Testis (tissue), 5 donors: ENCODE measurements at places on chromosomes 16 and 17. TPM values are rescaled to one million over a fixed set of nuclear protein-coding genes. Genes with fewer than 3 reads are reported as not detected.

The KIAA0513 gene
- 18.7 TPM for total RNA-seq

The CLEC18B gene
- 42.8 TPM for total RNA-seq

DNA sequence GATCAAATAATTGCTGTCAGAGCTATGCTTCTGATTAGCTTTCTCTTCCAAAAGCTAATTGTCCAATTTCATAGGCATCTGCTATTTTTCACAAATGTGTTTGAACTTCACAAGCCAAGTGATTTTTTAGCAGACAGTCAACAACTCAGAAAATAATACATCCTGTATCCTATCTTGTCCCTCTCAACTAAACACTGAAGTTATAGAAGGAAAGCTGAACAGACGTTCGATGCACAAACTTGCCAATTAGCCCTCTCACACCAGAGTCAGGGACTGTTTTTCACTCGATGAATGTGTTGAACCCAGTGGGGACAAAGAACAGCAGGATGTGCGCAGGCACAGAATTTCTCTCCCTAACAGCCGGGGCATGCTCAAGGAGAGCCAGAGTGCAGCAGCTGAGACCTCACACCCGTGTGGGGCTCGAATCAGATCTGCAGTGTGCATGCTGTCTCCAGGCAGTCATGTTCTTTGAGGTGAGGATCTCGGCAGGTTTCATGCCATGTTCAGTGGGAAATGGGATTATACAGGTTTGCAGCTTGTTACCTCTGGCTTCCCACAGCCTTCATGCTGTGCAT, 246.7 kb upstream of the SDK2 start:
- no peaks in the 10 kb centered on the region for H3K27me3 ChIP-seq
- no peak for DNase-seq
- no peaks in the 10 kb centered on the region for H3K36me3 ChIP-seq
- no peak overlapping the region for H3K4me3 ChIP-seq
- H3K4me1 ChIP-seq, result no peaks in the 10 kb centered on the region
- no peak overlapping the region for H3K27ac ChIP-seq

DNA sequence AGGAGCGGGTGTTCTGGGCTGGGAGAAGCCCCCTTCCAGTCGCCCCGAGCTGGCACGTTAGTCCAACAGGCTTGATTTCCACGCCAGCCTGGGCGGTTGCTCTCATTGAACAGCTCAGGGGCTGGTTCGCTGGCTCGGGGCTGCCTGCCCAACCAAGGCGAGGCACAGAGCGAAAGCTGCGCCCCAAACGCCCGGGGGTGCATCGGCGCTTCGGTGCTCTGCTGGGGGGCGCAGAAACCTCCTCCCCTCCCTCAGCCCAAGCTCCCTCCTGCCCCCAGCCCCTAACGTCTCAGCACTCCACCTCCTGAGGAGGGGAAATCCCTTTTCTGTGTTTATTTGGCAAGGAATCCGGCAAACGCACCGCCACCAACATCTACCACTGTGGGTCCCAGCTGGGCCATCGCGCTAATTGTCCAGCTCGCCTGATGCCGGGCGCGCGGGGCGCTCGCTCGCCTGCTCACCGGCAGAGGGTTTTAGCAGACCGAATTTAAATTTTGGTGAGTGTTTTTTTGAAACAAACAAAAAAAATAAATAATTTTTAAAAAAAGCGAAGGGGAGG, 29.5 kb upstream of the RBFOX1 start:
- H3K27ac ChIP-seq, result no peak overlapping the region
- peak overlapping the region; percentile 43 for H3K4me3 ChIP-seq
- no peaks in the 10 kb centered on the region for H3K4me1 ChIP-seq
- peak; percentile 17 for DNase-seq
- H3K27me3 ChIP-seq, result no peaks in the 10 kb centered on the region
- H3K36me3 ChIP-seq, result no peaks in the 10 kb centered on the region

The TSNAXIP1 gene
- 31.3 TPM for total RNA-seq

The TRAP1 gene
- total RNA-seq, result 131 TPM

The HSPB9 gene
- total RNA-seq, result 6.9 TPM

- H3K36me3 ChIP-seq, result no peaks in the 10 kb centered on the region
- no peaks in the 10 kb centered on the region for H3K4me1 ChIP-seq
- H3K27ac ChIP-seq, result no peak overlapping the region
These were observed 108.1 kb downstream of the PMP22 start for GRCh38 chr17:15157051-15157450.

DNA sequence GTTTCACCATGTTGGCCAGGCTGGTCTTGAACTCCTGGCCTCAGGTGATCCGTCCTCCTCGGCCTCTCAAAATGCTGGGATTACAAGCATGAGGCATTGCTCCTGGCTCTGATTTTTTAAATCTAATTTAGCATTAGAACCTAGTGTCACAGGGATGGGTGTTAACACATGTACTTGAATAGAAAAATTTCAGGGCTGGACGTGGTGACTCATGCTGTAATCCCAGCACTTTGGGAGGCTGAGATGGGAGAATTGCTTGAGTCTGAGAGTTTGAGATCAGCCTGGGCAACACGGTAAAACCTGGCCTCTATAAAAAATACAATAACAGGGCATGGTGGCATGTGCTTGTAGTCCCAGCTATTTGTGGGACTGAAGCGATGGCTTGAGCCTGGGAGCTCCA, 6.0 kb upstream of the RNF135 start:
- H3K27me3 ChIP-seq, result no peaks in the 10 kb centered on the region
- no peak overlapping the region for H3K27ac ChIP-seq
- no peaks in the 10 kb centered on the region for H3K4me1 ChIP-seq
- no peak for DNase-seq
- no peaks in the 10 kb centered on the region for H3K36me3 ChIP-seq

- DNase-seq, result no peak
- no peaks in the 10 kb centered on the region for H3K4me1 ChIP-seq
- H3K36me3 ChIP-seq, result no peaks in the 10 kb centered on the region
- no peaks in the 10 kb centered on the region for H3K27me3 ChIP-seq
These were observed 59.2 kb downstream of the ABCC1 start for GRCh38 chr16:16008666-16009065.

- H3K4me1 ChIP-seq, result no peaks in the 10 kb centered on the region
- no peak for DNase-seq
- no peaks in the 10 kb centered on the region for H3K36me3 ChIP-seq
- no peak overlapping the region for H3K4me3 ChIP-seq
These were observed 125.2 kb upstream of the CDC42EP4 start for GRCh38 chr17:73436954-73437353.

DNA sequence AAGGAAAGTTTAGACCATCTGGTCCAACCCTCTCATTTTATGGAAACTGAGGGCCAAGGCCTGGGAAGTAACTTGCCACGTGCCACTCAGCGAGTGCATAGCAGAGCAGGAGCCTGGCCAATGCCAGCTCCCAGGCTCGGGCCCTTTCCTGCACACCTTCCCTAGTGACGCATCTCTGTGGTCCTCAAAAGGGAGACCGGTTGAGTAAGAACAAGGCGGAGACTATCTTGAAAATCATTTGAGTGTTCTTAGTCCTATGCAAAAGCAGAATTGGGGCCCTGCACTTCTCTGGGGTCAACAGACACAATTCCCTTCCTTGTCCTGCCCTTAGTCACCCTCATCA, 2.8 kb downstream of the CCL4 start:
- H3K27me3 ChIP-seq, result no peaks in the 10 kb centered on the region
- H3K4me3 ChIP-seq, result no peak overlapping the region
- peaks cover 3% of the 10 kb centered on the region for H3K4me1 ChIP-seq
- H3K36me3 ChIP-seq, result no peaks in the 10 kb centered on the region

- H3K27me3 ChIP-seq, result no peaks in the 10 kb centered on the region
- DNase-seq, result no peak
- no peaks in the 10 kb centered on the region for H3K36me3 ChIP-seq
- H3K4me1 ChIP-seq, result peaks cover 12% of the 10 kb centered on the region
These were observed 8.9 kb downstream of the RHBDF2 start for GRCh38 chr17:76492123-76492988.

DNA sequence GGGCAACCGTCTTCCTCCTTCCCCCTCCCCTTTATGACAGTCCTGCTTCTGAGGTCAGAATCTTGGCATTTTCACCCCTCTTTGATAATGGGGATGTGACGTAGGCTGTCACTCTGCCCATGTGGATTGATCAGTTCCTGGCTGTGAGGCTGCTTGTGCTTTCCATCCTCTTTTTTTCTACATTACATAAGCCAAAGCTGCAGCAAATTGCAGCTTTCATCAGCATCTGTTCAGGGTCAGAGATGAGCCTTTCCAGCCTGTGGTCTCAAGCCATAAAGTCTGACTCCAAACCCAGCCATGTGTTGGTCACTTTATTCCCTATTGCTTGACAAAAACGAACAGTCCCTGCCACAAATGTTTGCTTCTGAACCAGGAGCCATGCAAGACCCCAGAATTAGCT, 535.1 kb downstream of the CDH11 start:
- H3K4me1 ChIP-seq, result no peaks in the 10 kb centered on the region
- no peak for DNase-seq
- H3K4me3 ChIP-seq, result no peak overlapping the region
- no peak overlapping the region for H3K27ac ChIP-seq
- no peaks in the 10 kb centered on the region for H3K36me3 ChIP-seq
- no peaks in the 10 kb centered on the region for H3K27me3 ChIP-seq

- peak; percentile 75 for DNase-seq
- H3K4me3 ChIP-seq, result peak within 1 kb of the TSS; percentile 87
- H3K27me3 ChIP-seq, result no peaks in the 10 kb centered on the region
- H3K27ac ChIP-seq, result peak within 1 kb of the TSS; percentile 88
- peaks cover 17% of the 10 kb centered on the region for H3K4me1 ChIP-seq
These were observed at the start of gene STAT5B for GRCh38 chr17:42276359-42276608. STAT5B (minus strand) TSS chr17:42276391; CDS start chr17:42232127, 44,264 bp downstream.

- no peak overlapping the region for H3K4me3 ChIP-seq
- no peak for DNase-seq
- H3K27ac ChIP-seq, result no peak overlapping the region
- no peaks in the 10 kb centered on the region for H3K4me1 ChIP-seq
- no peaks in the 10 kb centered on the region for H3K27me3 ChIP-seq
These were observed 12.4 kb upstream of the KCNG4 start for GRCh38 chr16:84252184-84252583.

DNA sequence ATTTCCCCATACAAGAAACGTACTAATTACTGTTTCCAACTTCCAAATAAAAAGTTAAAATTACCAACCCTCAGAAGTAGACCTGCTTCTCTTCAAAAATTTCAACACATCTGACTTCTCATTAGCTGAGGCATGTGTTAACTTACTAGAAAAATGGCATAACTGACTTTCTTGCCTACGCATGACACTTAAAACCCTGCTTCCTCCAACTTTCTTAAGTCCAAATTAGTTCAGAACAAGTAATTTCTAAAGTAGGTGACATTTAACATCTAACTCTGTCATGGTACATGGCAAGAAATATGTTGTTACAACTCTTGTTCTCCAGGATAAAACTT, 6.7 kb downstream of the USP7 start:
- H3K27ac ChIP-seq, result peak overlapping the region; percentile 10
- DNase-seq, result no peak
- no peaks in the 10 kb centered on the region for H3K36me3 ChIP-seq
- H3K27me3 ChIP-seq, result no peaks in the 10 kb centered on the region
- no peak overlapping the region for H3K4me3 ChIP-seq

The OR1A1 gene
- 0.06 TPM for total RNA-seq

- no peaks in the 10 kb centered on the region for H3K27me3 ChIP-seq
- H3K36me3 ChIP-seq, result no peaks in the 10 kb centered on the region
- H3K4me1 ChIP-seq, result no peaks in the 10 kb centered on the region
- H3K4me3 ChIP-seq, result no peak overlapping the region
- no peak overlapping the region for H3K27ac ChIP-seq
- DNase-seq, result no peak
These were observed 87.8 kb upstream of the NLRP1 start for GRCh38 chr17:5672141-5672540.

The DPEP2 gene
- 3.0 TPM for total RNA-seq

GRCh38 chr17:63439687-63440086, 6.4 kb downstream of the CYB561 start:
- no peak overlapping the region for H3K4me3 ChIP-seq
- no peak overlapping the region for H3K27ac ChIP-seq
- DNase-seq, result no peak
- no peaks in the 10 kb centered on the region for H3K36me3 ChIP-seq
- H3K27me3 ChIP-seq, result no peaks in the 10 kb centered on the region

DNA sequence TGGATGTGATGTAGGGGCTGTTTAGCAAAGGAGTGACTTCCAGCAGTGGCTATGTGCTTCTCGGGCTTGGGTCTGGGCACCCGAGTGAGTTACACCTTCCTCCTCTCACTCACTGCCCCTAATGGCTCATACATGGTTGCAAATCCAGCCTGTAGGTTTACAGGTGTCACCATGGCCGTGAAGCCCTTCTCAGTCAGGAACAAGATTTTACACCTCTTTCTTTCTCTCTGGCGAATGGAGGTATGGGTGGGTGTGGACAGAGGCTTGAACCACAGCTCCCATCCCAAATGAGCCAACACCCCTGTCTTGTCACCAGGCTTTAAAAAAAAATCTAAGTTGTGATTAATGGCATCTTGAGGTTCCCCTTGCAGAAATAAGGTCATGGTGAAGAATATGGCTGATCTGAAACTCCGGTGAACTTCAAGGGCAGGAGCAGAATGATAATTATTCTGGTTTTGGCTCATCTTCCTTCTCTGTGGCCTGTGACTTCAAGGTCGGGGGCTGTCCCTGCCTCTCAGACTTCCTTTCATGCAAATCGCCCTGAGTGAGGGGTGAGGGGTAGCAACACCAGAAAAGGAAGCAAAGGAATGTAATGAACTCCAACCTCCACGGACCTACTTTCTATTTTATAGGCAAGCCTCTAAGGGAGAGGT, 331.2 kb downstream of the MAF start:
- DNase-seq, result no peak
- H3K4me3 ChIP-seq, result no peak overlapping the region
- H3K27me3 ChIP-seq, result no peaks in the 10 kb centered on the region
- H3K36me3 ChIP-seq, result no peaks in the 10 kb centered on the region

The NUP93 gene
- total RNA-seq, result 94.2 TPM

DNA sequence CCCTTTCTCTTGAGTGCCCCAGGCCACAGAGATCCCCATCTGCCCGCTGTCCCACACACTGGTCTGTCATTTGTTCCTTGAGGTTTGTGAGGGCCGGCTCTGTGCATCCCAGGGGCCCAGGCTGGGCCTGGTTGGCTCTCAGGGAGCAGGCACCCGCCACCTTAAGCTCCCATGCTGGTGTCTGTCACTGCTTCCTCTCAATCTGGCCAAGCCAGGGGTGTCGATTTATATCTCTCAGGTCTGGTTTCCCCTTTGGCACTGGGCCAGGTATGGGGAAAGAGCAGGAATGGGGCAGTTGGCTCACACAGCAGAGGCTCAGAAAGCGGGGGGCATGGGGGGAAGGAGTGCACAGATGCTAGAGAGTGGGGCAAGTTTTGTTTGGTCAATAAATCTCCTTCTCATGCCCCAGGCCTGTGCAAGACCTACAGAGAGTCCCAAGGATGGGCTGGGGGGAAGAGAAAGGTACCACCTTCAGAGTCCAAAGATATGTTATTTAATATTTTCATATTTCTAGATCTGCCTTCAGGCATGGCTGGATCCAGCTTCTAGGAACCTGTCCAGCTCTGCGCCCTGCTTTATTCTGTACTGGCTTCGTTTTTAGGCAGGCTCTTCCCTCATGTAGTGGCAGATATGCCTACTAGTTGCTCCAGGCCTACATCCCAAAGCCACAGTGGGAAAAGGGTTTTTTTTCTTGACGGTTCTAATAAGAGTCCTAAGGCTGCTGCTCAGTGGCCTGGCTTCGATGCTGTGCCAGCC, 34.3 kb downstream of the IL4R start:
- H3K4me1 ChIP-seq, result no peaks in the 10 kb centered on the region
- no peak overlapping the region for H3K4me3 ChIP-seq
- H3K27ac ChIP-seq, result no peak overlapping the region
- no peak for DNase-seq
- no peaks in the 10 kb centered on the region for H3K36me3 ChIP-seq

The DHX40 gene
- 60.8 TPM for total RNA-seq

The GFAP gene
- total RNA-seq, result 0.62 TPM

GRCh38 chr17:47928415-47928814, 13.0 kb upstream of the PNPO start:
- no peak for DNase-seq
- no peaks in the 10 kb centered on the region for H3K36me3 ChIP-seq
- no peaks in the 10 kb centered on the region for H3K27me3 ChIP-seq
